ENCODE measurements at places on chromosomes 2 and 18.

DNA sequence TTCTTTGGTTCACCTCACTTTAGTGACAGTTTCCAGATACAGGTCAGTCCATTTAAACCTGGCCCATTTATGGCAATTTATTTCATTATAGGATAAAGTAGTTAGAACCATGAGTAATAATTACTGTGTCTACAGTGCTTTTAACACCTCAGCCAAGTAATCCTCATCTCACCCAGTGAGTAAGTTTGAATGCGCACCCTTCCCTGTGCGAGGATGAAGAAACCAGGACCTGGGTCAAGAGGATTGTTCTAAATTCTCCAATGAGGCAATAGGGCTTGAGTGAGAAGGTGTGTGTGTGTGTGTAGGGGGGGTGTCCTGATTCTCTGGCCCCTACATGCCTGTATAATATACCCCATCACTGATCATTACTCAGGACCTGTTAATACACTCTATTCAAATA lies 854 bp upstream of the MYO1B start:
- DNase-seq = no peak

DNA sequence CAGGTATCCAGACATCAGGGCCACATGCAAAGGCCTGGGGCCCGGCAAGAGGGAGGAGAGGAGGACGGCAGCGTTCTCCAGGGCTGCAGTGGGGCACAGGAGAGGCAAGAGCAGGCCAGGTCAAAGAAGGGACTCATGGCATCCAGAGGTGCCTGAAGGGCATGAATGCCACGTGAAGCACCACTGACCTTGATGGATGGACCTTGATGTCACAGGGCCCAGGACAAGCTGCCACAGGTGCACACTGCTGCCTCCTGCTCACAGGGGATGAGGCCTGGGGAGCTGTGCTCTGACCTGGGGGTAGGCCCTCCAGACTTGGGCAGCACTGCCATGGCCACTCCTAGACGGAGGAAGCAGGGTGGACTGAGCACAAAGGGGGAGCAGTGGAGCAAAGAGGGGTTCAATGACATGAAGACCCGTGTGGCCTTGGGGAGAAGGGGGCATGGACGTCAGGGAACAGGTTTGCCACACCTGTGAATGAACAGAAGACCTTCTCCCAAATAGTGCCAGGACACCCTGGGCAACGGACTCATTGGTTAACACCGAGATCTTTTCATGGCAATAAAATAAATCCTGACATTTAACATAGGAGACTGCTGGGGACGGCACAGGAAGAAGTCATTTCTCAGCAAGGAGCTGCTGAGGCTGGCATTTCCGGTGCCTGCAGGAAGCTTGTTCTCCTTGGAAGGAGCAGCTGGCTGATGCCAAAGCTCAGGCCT lies 65.6 kb downstream of the EMX1 start:
- DNase-seq = no peak

GRCh38 chr2:46847726-46848412 lies 67.7 kb downstream of the MCFD2 start:
- DNase-seq = no peak

GRCh38 chr2:120798567-120799247 lies 63.0 kb downstream of the GLI2 start:
- no peak for DNase-seq

GRCh38 chr2:12391116-12391515 lies 325.6 kb upstream of the TRIB2 start:
- DNase-seq = no peak

- no peak for DNase-seq
Measured at GRCh38 chr2:86787736-86788135, 3.0 kb downstream of the CD8A start.

GRCh38 chr2:232372231-232373208 lies 6.0 kb upstream of the ALPP start:
- no peak for DNase-seq

Measured in T-helper 17 cell (primary cell).